ENCODE measurements at places on chromosomes 3 and 15.
A peak's percentile ranks its signal among the peaks of the same experiment; 100 is the strongest.

DNA sequence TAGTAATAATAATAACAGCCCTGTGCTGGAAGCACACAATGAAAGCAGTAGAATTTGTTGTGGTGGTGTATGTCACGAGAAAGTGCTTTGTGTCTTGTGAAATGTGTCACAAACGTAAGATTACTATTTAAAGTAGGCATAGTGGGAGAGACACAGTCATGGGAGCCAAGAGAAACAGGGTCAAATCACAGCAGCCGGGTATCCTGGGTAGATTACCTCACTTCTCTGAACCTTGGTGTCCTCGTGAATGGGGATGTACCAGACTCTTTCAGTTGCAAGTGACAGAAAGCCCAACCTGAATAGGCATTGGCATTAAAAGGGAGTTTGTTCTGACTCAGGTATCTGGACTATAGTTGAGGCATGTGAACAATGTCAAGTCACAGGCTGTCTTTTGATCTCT is 29.1 kb upstream of the SRGAP3 start:
- DNase-seq: no peak

DNA sequence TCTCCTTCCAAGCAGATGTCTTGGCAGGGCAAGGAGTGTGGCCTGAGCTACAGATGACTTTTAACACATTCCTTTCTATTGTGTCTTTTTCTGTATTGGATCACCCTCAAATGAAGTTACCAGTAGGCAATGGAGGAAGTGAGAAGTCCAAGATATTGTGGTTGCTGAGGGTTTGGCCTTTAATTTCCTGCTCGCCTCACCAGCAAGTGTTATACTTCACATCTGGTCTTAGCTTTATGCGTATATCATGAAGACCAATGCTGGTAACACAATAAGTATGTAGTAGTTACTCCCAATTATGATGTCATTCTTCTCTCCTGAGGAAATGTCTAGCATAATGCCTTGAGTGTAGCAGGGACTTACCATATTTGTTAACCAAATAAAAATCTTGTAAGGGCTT is 179.9 kb downstream of the ZIC1 start:
- DNase-seq: no peak

DNA sequence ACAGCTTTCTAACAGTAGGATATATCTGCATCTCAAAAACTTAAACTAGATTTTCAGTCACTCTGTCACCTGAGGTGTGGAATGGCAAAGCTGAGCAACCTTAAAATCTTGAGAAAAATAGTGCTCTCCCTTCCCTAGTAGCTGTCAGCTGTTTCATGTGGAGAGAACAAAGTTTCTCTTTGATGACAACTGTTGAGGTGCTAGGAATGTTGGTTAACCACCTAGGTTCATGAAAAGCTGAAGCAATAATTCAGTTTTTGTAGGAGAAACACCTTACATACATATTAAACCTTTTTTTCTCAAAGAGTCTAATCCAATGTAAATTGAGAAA is 40.8 kb downstream of the TCF12 start:
- DNase-seq: no peak

DNA sequence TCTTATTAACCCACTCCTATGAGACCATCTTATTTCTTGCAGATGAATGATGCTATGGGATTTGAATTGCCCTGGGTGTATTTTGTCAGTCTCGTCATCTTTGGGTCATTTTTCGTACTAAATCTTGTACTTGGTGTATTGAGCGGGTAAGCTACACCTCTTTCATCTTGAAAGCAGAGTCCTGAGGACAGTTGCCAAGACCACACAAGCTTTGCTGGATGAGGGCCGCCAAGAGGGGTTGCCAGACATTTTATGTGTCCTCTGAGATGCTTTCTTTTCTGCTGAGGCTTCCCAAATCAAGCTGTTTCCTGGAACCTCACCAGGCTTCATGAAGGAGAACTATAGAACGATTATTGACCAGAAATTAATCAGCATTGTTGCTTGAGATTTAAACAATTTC is 173.2 kb downstream of the CHDH start:
- DNase-seq: no peak

DNA sequence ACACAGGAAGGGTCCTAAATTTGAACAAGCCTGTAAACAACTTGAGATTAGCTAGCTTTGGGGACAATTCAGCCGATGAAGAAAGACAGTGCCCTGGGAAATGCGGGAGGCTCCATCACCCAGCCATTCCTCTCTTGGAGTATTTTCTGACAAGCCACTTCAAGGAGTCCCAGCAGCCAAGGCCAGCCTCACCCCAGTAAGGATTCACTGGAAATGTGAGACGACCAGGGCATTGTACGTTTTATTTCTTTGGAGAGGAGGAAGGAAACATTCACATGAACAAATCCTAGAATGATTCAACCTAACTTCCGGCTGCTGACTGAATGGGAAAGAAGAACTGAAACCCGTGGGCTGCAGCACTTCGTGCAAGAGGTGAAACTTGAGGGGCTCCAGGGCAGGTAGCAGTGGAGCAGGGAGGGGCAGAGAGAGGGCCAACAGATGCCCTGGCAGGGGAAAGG is 116.4 kb upstream of the ARHGEF3 start:
- peak; percentile 76 for DNase-seq

DNA sequence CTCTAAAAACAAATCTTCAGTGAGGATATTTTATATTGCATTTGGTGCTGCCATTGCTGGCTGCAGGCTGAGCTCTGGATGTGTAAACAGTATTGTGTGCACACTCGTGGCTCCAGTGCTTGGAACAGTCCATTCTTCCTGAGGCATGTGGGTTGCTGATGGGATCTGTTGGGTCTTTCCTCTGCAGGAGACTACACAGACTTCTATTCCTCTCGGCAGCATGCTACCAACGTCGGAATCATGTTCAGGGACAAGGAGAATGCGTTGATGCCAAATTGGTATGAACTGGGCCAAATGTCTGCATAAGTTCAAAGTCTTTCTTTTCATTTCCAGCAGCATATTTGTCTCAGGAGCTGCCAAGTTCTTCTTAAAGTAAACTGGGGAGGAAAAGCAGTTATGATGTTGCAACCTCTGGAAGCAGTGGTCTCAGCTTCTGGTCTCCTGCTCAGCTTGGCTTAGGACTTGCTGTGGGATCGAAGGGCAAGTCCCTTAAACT is 9.3 kb downstream of the FAH start:
- DNase-seq: peak; percentile 0

- DNase-seq: no peak
These were observed 7.7 kb downstream of the DUOXA2 start for GRCh38 chr15:45121706-45122417.

GRCh38 chr3:37477711-37478487 is 303.5 kb upstream of the LRRFIP2 start:
- DNase-seq: no peak

DNA sequence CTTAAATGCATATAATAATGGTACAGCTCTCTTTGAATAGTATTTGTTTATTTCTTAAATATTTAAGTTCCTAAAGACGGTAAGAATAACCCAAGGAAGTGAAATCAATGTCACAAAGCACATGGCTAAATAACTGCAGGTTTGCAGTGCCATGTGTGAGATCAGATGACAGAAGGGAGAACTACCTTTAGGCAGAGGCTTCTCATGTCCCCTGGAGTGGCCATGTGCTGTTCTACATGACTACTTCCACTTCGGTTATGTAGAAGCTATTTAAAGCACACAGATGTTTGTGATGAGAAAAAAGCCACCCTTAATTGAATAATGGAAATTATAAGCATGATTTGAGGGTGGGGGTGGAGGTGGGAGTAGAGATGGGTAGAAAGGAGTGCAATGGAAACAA is 109.1 kb downstream of the UBE3A start:
- DNase-seq: no peak

GRCh38 chr3:46500656-46501635 is 3.2 kb downstream of the RTP3 start:
- DNase-seq: no peak

Data from activated T-cell treated with anti-CD3 and anti-CD28 coated beads, Interleukin-2, amount 50 U/mL, for 48 hours (primary cell).